ENCODE measurements at places on chromosomes 2 and 18.

DNA sequence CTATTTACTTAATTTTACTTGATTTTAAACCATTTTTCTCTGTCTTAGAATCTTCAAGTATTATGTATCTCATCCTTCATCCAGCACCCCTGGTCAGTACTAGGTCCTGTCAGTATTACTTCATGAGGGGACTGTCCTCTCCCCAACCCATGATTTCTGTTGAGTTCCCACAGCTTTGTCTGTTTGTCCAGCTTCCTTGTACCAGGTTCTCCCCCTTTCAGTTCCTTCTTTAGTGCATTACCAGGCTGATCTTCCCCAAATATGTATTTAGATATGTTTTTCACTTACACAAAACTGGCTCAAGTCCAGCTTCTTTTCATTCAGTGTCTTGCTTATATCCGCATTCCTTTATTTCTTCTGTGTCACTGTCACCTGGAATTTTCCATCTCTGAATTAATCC, 13.8 kb upstream of the TTC27 start:
- DNase-seq, result no peak

GRCh38 chr2:80330527-80331450, 26.2 kb upstream of the LRRTM1 start:
- DNase-seq, result no peak

GRCh38 chr2:64029116-64029665, 10.0 kb upstream of the VPS54 start:
- DNase-seq, result no peak

DNA sequence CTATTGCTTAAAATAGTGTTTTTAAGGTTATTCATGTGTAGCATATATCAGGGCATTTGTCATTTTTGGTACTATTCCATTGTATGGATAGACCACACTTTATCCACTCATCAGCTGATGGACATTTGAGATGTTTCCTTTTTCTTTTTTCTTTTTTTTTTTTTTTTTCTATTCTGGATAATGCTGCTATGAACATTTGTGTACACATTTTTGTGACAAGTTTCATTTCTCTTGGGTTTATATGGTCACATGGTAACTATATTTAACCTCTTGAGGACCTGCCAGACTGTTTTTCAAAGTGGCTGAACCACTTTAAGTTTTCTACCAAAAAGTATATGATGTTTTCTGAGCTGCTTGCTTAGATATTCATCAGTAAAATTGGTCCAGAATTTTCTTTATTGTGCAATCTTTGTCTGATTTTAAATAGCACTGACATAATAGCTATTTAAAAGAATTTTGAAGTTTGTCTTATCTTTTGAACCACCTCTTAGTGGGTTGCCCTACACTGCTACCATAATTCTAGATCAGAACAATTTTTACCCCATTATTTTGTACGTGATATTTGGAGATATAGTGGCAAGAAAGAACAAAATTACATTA, 219.4 kb upstream of the SIX3 start:
- no peak for DNase-seq

- DNase-seq, result no peak
Measured at GRCh38 chr18:49638891-49639557, 77.2 kb downstream of the LIPG start.

DNA sequence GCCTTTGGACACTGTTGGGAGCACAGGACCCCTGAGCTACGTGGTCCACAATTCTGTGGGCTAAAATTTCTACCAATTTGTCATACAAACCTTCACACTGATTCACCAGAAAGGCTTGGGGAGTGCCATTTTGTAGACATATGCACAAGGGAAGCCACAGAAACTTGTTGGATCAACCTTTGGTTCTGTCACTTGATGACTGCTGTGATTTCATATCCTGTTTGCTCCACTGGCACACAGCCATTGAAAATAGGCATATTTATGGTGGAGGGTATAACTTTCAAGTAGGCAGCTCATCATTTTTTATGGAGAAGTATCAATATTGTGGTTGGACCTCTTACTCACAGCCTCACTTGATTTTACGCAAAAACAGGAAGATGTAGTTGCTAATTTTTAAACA, 10.5 kb downstream of the NAPG start:
- no peak for DNase-seq

GRCh38 chr2:28318462-28319117, 74.1 kb upstream of the FOSL2 start:
- DNase-seq, result no peak

GRCh38 chr2:23536326-23536725, 151.3 kb downstream of the KLHL29 start:
- no peak for DNase-seq

- DNase-seq, result no peak
Measured at GRCh38 chr2:96506016-96506906, 1.1 kb upstream of the NEURL3 start.

DNA sequence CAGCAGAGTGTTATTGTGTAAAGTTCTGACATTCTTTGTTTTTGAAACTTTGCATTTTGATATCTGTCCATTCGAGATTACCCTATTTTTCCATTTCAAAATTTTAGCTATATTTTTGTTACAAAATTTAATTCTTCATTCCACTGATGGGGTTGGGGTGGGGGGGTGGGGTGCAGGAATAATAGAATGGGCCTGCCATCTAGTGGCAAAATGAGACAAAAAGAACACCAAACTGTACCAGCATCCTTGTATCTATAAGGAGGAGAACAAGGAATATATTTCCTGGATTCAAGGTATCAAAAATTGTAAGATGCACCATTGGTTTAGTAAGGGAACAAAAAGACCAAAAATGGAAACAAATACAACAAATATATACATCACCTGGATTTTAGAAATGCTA, 27.9 kb upstream of the TTR start:
- no peak for DNase-seq

GRCh38 chr2:239179851-239180371, 220.9 kb downstream of the HDAC4 start:
- no peak for DNase-seq

GRCh38 chr2:145769011-145769716, 1249.2 kb upstream of the ZEB2 start:
- no peak for DNase-seq

- DNase-seq, result peak; percentile 28
Measured at GRCh38 chr2:102487761-102488462, 14.9 kb downstream of the SLC9A4 start.

GRCh38 chr18:53943326-53943860, 281.1 kb downstream of the MBD2 start:
- no peak for DNase-seq

- peak; percentile 69 for DNase-seq
Measured at GRCh38 chr2:219684721-219685689, 57.6 kb downstream of the SLC4A3 start.

DNA sequence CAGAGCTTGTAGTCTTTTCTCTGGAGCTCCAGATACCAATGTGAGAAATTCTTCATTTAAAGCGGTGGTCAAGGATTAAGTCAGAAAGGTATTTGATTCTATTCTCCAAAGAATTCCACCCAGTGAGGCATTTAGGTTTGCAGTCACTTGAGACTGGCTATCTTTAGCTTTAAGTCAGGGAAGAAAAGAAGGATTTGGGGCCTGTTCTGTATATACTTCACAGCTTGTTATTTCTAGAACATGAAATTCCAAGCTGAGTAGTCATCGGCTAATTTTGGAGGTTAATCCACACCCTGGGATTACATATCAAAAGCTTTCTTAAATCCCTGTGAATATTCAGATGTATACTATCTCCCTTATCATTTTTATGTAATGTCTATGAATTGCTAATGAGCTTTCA, 39.4 kb downstream of the MYOM1 start:
- DNase-seq, result peak; percentile 17

DNA sequence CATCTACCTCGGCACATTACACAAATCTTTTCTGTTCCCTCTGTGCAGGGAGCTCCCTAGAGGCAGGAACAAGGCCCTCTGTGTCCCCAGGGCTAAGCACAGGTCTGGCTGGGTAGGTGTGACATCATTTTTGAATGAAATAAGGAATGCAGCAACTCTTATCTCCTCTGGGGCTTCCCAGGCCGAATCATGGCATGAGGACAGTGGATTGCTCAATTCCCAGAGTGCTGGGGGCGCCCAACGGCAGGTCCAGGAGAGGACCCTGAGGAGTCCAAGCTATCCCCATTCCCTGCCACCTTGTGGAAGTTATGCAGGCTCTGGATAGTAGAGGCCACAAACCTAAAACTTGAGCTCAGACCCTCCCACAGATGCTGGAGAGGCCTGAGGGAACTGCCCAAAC, 158.0 kb upstream of the RAB6C start:
- DNase-seq, result no peak
